Activated T-helper 1 cell treated with anti-CD3 and anti-CD28 coated beads, Interleukin-2, amount 50 U/mL, for 16 hours (primary cell): ENCODE measurements at places on chromosomes 2 and 18.

- no peak for DNase-seq
Measured at GRCh38 chr2:186558512-186559276, 31.2 kb upstream of the ITGAV start.

GRCh38 chr18:70641156-70641775 is 352.4 kb downstream of the SOCS6 start:
- no peak for DNase-seq

- no peak for DNase-seq
Measured at GRCh38 chr2:27263287-27264252, 723 bp upstream of the SLC30A3 start.

- no peak for DNase-seq
Measured at GRCh38 chr2:3598197-3598910, 3.4 kb downstream of the COLEC11 start.

DNA sequence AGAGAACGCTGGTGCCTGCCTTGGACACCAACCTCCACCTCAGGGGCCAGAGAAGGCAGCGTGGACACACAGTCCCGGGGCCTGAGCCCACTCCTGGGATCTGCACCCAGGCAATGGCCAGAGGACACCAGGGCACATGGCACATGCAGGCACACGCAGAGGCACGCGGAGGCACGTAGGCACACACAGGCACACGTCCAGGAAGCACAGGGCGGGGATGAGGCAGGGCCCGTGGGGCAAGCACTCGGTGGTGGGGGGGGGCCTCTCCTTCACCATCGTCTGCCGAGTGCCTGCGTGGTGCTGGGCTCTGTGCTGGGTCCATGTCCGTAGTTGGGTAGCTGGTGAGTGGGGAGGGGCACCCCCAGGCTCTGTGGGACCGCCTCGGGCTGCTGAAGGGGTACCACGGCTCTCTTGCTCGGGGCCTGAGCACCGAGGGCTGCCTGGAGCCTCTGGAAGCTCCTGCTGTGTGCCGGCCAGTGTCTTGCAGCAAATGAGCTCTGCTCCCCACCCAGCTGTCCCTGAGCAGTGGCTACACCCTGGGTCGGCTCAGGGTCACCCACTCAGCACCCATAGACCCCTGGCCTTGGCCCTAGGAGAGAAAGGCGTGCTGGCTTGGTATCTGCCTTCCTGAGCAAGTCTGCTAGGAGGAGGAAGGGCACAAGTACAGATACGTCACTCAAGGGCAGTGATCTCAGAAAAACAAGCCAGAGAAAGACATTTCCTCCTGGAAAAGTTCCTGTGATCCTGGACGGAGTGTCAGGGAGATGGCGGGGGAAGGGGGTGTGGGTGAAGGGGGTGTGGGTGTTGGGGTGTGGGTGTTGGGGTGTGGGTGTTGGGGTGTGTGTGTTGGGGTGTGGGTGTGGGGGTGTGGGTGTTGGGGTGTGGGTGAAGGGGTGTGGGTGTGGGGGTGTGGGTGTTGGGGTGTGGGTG is 26.4 kb downstream of the RTP5 start:
- no peak for DNase-seq

DNA sequence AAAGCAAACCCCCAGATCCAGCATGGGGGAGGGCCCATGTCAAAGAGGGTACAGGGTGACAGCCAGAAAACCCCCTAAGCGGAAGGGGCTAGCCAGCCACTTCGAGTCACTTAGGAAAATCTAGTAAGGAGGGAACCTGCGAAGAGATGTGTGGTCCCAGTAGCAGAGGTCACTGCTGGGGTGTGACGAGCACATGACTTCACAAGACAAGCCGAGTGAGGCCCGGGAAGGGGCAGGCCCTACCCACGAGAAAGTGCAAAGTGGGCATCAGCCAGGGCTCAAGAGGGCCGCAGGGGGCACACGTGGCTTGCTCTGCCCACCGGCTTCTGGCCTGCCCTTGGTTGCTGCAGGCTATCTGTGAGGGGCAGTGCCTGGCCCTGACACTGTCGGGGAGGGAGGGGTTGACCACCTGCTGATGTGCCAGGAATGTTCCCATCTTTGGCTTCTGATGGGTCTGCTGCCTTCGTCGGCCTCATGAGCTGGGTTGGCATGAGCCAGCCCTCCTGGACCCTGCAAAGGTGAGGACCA is 11.5 kb downstream of the ODC1 start:
- no peak for DNase-seq

DNA sequence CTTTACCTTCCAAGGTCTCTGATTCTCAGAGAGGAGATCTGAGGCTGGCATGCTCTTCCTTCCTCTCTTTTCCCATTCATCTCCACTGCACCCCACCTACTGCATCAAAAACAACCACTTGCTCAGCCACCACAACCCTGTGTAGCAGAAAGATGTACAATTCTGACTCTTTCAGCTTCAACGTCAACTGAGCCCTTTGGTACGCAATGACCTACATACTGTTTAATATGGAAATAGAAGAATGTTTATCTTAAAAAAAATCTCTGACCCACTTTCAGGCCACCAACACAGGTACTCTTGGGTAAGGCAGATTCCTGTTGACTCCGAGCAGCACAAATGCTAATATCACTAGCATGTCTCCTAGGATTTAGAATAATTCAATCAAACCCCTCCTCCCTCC is 76.2 kb upstream of the AFF3 start:
- DNase-seq: no peak

DNA sequence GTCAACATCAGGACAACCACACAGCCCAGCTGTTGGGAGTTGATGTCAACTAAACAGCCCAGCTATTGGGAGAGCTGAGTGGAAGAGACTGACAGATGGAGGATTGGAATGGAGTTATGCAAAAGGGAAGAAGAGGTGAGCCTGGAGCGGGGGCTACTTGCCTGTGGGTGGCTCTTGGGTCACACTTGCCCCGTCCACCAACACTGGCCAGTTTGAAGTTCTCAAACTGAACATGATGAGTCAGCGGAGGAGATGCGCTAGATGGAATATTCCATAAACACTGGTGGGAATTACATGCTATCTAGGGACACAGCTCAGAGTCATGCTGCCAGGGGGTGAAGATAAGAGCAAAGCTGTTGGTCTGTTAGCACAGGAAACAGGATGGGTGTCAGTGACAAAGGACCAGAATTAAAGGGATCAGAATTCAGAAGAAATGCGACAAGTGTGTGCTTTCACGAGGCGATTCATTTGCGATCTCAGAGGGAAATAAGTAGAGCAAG is 33.2 kb upstream of the AGAP1 start:
- DNase-seq: no peak

- DNase-seq: no peak
Measured at GRCh38 chr2:43020990-43021669, 205.3 kb downstream of the ZFP36L2 start.

GRCh38 chr2:71548646-71549425 is 95.5 kb downstream of the DYSF start:
- peak; percentile 51 for DNase-seq

DNA sequence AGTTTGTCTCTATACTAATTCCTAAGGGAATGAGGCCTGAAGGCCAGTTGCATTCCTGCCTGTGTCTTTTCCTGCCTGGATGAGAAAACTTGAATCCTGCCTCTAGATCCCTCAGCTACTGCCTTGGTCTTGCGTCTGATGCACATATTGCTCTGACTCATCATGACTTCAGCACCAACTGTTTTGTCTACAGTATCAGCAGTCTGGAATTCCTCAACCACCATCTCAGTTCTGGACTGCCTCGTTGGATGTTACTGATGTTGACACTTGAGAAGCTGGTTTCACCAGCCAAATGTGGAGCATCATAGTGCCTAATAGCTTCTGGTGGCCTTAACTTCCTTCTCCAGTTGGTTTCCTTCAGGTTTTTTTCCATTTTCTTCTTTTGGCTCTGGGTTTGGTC is 211.0 kb downstream of the CTNNA2 start:
- no peak for DNase-seq
